ENCODE measurements at places on chromosomes 5 and 9.

DNA sequence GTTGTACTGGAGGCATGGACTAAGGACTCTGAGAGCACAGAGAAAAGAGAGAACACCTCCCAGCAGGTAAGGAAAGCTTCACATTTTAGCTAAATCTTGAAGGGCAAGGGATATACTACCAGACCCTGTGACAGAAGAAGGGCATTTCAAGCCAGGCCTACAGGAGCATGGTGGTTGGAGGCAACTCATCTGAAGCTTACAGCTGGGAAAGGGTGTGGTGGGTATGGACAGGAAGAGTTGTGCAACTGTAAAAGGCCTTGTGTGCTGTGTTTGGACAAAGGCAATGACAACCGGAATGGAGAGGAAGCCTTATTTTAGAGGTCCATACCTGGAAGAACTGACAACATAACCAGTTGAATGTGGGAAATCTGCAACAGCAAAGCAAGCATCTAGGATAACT, 31.2 kb downstream of the NIPSNAP3B start:
- no peak for DNase-seq

DNA sequence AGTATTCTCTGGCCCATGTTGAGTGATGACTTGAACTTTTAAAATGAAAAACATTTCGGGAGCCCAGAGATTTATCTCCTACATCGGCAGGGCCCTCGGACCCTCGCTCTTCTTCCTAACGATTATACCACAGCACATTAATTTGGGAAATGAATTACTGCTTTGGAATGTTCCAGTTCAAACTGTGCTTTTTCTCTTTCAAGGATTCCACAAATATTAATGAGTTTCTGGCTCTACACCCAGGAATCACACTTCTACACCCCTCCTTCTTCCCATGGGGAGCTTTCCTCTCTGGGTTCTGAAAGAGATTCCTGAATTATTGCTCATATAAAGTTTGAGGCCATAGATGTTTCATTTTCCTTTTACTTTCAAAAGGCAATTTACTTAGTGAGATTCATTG, 41.2 kb downstream of the NSG2 start:
- DNase-seq: no peak

DNA sequence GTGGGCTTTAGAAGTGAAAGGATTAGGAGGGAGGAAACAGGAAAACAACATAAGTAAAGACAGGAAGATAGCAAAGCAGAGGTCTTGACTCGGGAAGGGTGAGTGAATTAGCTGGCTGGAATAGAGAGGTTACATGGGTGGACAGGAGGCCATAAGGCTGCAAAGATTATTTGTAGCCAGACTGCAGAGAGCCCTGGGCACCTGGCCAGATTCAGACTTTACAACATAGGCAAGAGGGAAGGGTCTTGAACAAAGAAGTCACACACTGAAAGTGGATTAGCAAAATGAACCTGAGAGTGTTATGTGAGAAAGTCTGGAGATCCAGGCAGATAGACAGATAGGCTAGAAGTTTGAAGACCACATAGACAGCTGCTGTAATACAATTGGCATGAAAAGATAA, 29.7 kb upstream of the CER1 start:
- no peak for DNase-seq

DNA sequence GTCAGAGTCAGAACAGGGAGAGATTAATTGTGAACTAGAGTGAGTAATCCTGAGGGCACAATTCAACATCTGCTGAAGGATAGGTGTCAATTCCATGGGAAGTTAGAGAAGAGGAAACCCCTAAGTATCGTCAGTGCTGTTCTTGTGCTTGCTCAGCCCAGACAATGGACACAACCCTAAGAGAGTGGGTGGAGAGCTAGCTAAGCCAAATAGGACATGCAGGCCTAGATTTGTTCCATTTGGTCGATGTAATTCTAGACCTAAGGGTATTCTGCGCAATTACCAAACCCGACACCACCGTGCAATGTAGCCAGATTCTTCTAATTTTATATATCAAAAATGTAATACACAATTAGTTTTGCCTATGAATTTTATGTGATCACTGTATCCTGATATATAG, 431.6 kb downstream of the SH3GL2 start:
- DNase-seq: no peak

DNA sequence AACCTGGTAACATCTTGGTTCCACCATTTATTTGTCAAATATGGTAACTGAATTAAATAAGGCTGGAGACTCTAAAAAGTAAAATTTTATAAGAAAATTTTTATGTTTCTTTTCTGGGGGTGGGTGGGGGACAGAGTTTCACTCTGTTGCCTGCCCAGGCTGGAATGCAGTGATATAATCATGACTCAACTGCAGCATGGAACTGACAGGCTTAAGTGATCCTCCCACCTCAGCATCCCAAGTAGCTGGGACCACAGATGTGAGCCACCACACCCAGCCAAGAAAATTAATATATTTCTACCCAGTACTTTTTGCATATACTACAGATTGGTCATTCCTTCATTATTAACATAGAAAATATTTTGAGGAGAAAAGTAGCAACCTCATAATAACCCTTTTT, 216.9 kb downstream of the DEPDC1B start:
- no peak for DNase-seq

DNA sequence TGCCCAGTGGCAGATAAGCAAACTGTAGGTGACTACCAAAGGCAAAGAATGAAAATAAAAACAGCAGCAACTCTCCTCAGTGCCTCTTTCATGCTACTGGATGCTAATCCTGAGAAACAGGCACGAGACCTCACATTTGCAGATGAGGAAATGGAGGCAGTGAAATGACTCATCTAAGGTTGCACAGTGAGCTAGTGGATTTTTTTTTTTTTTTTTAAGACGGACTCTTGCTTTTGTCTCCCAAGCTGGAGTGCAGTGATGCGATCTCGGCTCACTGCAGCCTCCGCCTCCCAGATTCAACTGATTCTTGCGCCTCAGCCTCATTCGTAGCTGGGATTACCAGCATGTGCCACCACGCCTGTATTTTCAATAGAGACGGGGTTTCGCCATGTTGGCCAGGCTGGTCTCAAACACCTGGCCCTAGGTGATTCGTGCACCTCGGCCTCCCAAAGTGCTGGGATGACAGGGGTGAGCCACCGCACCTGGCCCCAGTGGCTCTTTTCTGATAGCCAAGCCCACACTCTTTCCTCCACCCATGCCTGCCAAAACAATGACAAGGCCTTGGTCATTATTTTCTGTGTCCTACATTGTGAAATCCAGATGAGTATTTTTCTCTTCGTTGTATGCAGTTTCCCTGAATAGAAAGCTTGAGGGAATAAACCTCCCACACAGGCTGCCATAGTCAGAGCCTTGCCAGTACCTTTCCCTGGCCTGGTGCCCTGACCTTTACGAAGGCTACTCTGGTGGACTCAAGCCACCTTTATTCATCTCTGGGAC, 19.2 kb downstream of the DOCK2 start:
- no peak for DNase-seq

- DNase-seq: peak; percentile 91
These were observed 146.9 kb upstream of the DMRT1 start for GRCh38 chr9:694403-695154.

DNA sequence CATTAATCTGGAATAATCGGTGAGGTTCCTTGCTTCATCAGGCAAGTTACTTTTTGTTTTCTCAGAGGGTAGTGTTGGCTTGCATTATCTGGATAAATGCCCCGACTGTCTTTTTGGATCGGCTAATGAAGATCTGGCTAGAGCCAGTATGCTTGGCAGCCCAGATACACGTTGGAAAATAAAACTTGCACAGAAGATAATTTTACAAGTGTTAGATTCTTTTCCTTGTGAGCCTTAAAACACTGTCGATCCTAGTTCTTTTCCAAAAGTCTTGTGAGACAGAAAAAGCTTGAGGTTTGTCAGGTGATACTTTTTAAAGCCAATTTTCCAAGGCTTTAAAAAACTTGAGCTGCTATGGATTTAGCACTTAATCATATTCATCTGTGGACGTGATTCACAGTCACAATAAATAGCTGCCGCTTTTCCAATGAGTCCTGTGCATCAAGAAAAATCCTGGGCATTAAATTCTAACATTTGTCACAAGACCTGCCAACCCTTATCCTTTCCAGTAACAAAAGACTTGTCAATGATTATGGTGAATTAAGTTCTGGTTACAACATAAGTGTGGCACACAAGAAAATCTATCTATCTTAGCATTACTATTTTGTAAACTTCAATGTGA, 68.5 kb downstream of the PRLR start:
- DNase-seq: no peak

GRCh38 chr5:126359884-126360283, 63.3 kb upstream of the GRAMD2B start:
- DNase-seq: no peak

- no peak for DNase-seq
These were observed 125.9 kb downstream of the EHMT1 start for GRCh38 chr9:137744632-137745183.

DNA sequence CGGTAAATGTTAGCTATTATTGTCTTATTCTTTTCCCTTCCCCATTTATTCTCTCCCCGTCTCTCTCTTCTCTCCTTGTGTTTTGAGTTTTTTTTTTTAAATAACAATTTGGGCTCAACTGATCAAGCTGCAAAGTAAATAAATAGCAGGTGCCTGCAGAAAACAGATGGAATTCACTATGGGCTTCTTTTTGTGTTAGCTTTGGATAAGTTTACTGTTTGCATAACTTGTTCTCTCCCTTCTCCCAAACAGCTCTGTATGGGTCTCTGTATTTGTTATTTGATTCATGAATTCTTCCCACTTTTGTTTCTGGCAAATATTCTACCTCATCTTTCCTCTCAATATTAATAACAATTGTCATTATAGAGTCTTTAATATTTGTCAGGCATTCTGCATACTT, 111.8 kb upstream of the ASTN2 start:
- no peak for DNase-seq

DNA sequence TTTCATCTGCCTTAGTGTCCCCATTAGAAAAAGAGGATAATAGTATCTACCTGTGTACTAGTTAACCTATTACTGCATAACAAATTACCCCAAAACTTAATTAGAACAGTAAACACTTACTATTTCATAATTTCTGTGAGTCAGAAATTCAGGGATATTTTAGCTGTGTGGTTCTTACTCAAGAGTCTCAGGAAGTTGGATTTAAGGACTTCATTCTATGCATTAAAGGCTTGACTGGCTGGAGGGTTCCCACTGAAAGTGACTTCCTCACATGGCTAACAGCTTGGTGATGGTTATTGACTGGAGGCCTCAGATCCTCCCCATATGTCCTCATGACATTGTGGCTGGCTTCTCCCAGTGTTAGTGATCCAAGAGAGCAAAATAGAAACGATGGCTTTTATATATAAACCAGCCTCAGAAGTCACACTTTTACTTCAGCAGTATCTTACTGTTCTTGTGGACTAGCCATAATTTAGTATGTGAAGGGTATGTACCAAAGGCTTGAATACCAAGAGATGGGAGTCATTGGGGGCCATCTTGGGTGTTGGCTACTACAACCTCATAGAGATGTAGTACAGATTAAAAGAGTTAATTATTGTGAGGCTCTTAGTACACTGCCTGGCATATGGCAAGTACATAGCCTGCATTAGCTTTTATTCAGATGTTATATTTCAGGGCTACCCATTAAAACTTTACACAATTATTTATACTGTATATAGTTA, 9.9 kb downstream of the RAD23B start:
- no peak for DNase-seq

GRCh38 chr9:128025736-128026135, 41.4 kb downstream of the NAIF1 start:
- no peak for DNase-seq

GRCh38 chr9:117325110-117325731, 89.6 kb downstream of the ASTN2 start:
- no peak for DNase-seq

DNA sequence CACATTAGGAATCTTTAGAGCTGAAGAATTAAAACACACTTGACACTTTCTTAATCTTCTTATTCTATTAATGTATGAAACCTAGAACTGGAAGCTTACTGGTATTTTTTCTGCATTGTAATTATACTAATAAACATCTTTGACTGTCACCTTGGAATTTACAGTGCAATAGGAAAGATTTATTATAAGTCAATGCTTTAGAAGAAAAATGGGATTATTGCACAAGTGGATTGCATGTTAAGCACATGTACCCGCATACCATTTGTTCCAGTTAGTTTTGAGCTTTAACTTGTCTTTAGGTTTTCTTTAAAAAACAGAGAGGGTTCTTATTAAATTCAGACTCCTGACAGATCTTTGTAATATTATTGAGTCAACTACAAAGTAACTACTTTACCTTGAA, 278.5 kb downstream of the CCDC171 start:
- no peak for DNase-seq

Data from Ammon's horn (tissue), 1 donor.